ACHN (cell line): ENCODE measurements at places on chromosomes 5 and 9.
A peak's percentile ranks its signal among the peaks of the same experiment; 100 is the strongest.

DNA sequence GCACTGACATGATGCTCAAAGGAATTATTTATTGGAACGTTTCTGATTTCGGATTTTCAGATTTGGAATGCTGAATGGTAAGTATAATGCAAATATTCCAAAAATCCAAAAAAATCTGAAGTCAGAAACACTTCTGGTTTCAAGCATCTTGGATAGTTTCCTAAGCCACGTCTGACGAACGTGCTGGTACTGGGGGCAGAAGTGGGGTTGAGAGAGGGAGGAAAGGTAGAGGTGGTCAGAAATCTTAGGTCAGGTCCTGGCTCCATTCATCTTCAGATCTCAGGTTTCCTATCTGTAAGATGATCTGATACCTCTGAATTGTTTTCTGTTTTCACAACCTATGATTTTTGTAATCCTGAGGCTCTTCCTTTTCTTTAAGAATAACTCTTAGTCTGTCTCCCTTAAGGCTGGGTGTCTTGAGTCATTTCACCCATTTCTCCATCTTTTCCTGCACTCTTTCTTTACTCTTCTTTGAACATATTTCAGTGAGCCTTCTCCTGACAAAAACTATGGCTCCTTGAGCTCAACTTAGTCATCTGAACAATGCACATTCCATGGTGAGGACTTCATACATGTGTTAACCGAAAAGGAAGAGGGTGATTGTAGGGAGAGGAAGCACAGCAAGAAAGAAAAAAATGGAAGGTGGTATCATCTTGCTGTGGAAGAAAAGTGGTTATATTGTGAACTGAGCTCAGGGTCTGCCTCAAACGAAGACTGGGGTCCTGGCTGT is 3.3 kb downstream of the SGCD start:
- no peak for DNase-seq

GRCh38 chr9:127543221-127543620 is 68.9 kb upstream of the STXBP1 start:
- no peak for DNase-seq

GRCh38 chr5:108461628-108462367 is 79.9 kb upstream of the FBXL17 start:
- DNase-seq: no peak

- DNase-seq: no peak
Observed at GRCh38 chr5:78705826-78706225, 57.3 kb upstream of the LHFPL2 start.

- no peak for DNase-seq
Observed at GRCh38 chr5:84080908-84081307, 303.8 kb downstream of the EDIL3 start.

- DNase-seq: no peak
Observed at GRCh38 chr5:105740242-105740641, 1930.5 kb downstream of the EFNA5 start.

DNA sequence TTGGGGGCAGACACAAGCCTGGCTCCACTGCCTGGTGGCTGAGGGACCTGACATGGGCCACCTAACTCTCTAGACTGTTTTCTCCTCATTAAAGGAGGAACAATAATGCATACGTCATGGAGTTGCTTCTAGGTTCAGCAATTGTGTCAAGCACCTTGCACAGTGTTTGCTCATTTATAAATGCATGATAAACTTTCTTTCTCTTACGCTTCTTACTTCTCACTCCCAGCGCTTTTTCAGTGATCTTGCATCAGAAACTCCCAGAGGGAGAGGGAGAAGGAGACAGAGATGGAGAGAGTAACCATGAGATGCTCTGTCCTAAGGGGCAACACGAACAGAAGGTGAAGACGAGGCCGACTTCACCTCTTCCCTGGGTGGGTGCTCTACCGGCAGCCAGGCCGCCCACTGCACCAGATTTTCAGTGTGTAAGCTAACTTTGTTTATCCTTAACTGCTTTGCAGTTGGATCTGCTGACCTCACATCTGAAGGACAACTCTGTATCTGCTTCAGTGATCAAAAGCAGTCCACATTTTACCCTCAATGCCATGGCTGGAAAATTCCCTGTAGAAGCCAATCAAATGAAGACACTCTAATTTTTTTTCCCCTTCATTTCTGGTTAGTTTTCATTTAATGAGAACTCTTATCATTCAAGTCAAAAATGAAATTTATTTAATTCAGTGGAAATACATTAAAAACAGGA is 35.3 kb downstream of the MED27 start:
- DNase-seq: no peak

DNA sequence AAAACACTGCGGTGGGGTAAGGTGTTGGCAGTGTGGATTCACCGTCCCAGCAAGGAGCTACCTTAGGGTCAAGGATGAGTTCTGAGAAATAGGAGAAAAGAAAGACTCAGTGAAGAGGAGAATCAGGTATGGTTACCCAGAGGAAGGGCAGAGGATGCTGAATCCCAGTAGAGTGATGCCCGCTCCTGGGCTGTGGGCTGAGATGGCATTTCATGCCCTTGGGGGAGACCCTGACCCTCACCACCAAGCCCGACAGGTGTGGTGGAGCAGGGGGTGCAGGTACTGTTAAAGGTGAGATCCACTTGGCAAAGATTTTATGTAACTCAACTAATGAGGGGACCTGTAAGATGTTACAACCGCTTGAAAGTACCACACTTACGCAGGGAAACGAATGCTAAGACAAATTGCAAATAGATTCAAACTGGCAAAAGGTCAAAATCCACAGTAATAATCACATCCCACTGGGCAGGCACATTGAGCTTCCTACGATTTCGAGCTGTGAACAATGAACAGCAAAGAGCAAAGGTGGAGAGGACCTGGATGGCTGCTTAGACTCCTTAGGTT is 2.1 kb downstream of the RNU6ATAC start:
- DNase-seq: no peak

- no peak for DNase-seq
Observed at GRCh38 chr5:93328833-93329232, 252.2 kb downstream of the NR2F1-AS1 start.

- DNase-seq: peak; percentile 45
Observed at GRCh38 chr9:4228606-4229005, 71.3 kb downstream of the GLIS3 start.
